ENCODE measurements at places on chromosomes 1 and 21.

GRCh38 chr1:64107118-64107519 is 96.3 kb upstream of the UBE2U start:
- DNase-seq = no peak

GRCh38 chr1:21610989-21611785 is 58.0 kb downstream of the RAP1GAP start:
- no peak for DNase-seq

DNA sequence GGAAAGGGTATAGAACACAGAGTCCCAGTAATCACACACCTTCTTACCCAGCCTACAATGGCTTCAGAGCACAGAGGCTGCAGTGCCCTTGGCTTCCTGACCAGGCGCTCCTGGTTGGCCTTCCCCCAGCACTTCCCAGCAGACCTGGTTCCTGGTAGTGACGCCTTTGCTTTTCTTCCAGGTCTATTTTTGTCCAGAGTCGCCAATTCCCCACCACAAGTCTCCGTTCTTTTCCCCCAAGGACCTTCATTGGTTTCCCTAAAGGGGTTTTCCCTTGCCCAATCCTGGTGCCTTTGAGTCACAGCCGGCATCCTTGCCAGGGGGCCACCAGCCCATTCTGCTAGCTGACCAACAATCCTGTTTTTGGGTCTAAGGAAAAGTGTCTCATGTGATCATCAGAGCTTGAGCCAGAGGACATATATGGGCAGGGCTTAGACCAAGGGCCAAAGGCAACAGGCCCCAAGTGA is 84.8 kb downstream of the KCNJ15 start:
- no peak for DNase-seq

DNA sequence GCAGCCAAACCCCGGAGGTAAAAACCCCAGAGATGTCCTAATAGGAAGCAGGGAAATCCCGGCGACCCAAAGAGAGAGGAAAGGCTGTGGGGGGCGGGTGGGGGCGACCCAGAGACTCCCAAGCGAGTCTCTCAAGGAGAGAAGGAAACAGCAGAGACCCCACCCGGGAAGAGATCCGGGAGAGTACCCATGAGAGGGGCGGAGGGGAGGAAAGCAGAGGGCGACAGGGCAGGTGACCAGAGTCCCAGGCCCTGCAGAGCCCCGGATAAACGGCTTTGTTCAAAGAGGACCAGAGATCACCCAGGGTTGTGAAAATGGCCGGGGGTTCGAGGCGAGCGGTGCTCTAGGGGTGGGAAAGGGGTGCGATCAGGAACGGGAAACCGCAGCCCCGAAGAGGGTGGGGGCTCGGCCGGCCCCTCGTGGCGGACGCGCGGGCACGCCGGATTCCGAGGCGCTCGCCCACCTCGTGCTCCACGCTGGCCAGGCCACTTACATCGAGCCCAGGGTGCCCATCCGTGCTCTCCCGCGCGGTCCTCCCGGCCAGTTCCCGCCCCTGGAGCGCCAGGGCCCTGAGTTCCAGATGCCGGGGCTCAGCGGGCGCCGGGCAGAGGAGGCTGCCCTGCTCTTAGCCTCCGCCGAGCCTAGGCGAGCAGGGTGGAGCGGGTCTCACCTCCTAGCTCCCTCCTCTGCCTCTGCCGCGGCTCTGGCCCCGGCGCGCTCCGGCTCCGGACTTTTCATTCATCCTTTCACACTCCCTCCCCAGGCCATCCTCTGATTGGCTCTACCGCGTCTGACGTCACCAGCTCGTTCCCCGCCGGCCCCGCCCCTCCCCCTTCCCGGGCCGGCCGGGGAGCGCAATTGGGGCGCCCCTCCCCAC is 52.3 kb downstream of the RHBG start:
- peak; percentile 11 for DNase-seq

DNA sequence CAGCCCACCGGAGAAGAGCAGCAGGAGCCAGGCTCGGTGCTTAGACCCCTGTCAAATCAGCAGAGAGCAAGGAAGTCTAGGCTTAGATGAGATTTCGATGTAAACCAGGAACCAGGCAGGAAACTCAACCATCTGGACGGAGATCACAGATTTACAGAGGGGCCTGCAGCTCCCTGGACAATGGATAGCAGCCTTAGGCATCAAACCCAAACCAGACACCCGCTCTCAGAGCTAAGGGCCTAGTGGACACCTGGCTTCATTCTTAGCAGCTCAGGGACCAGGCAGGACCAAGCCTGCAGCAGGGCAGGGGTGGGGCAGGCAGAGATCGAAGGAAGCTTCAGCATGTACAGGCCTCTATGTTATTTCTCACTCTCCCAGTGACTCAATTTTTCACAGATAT is 127.8 kb upstream of the FMN2 start:
- DNase-seq = no peak

GRCh38 chr1:223711173-223711572 is 1.2 kb upstream of the CAPN2 start:
- DNase-seq = no peak

- no peak for DNase-seq
These were observed 42.2 kb upstream of the KCNE1 start for GRCh38 chr21:34554227-34554626.

DNA sequence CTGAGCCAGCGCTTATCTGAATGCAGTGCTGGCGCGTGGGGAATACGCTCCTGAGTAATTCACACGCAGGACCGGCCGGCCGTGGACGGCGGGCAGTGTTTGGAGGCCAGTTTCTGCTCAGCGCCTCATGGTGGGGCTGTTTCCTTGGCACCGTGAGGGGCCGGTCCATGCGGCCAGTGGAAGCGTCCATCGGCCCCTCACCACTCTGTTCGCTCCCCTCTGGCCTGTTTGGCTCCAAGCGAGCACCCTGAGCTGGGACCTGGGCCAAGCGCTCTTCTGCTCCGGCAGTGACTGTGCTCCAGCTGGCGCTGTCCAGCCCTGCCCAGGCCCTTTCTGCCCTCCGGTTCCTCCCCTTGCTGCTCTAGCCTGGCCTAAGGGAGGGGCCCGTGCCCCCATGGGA is 16.3 kb upstream of the PLCH2 start:
- DNase-seq = no peak

DNA sequence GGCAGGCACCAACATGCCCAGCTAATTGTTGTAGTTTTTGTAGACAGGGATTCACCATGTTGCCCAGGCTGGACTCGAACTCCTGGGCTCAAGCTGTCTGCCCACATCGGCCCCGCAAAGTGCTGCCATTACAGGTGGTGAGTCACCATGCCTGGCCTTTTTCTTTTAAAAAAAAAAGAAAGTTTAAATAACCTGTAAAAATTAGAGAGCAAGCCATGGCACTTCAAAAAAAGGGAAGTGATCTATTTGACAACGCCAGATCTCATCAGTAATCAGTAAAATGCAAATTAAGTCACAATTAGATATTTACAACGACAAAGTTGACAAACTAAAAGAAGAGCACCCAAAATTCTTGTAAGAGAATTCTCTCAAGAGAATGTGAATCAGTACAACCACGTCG is 2.9 kb upstream of the RBBP5 start:
- no peak for DNase-seq

- no peak for DNase-seq
These were observed 1244.1 kb upstream of the ADGRL4 start for GRCh38 chr1:80250573-80251168.

DNA sequence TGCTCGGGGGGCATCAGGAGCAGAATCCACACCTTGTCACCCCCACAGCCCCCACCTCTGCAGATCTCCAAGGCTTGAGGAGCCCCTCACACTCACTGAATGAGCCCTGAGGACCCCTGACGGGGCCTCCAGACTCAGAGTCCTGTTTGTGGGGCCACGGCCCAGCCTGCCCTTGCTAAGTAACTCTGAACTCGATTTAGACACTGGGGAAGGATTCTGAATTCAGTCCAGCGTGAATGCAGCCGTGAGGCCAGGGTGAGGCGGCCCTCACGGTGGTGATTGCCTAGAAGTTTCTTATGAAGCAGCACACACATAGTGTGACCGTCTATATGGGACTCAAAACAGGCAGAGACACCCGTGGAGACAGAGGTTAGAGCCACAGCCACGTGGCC is 58.9 kb upstream of the ADARB1 start:
- DNase-seq = no peak

DNA sequence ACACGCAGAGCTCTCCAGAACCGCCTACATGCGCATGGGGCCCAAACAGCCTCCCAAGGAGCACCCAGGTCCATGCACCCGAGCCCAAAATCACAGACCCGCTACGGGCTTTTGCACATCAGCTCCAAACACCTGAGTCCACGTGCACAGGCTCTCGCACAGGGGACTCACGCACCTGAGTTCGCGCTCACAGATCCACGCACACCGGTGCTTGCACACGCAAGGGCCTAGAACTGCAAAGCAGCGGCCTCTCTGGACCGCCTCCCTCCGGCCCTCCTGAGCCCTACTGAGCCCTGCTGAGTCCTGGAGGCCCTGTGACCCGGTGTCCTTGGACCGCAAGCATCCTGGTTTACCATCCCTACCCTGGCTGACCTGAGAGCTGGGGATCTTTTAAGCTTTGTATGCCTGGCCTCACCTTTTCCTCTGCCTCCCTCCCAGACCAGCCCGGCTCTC is 8.3 kb downstream of the OLIG2 start:
- DNase-seq = no peak

DNA sequence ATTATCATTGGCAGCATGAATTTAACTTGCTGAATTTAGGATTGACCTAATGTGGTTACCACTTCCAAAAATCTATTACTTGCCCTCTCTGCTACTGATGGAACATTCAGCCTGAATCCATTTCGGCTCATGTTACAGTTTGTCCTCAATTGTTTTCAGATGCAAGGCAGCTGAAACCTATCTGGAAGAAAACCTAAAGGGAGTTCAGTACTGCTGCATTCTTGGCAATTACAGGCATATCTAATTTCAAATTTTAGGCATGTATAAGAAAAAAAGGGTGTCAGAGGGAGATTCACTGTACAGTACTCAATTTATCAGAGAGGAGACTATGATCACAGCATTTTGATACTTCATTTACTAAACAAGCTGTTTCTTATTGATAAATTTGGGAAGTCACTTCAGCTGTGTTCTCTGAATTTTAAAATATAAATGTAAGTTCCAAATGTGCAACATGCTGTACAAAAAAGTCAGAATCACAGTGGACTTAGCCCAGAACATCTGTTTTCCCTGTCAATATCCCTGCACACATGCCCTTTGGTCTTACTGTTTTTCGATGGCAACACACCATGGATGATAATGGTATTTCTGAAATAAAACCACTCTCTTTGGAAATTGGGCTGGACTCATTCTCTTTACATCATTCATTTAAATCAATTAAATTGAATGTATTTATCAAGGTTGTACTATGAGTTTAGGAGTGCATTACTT is 651.6 kb upstream of the ADGRL4 start:
- no peak for DNase-seq

GRCh38 chr1:19430121-19431068 is 54.9 kb downstream of the CAPZB start:
- no peak for DNase-seq

DNA sequence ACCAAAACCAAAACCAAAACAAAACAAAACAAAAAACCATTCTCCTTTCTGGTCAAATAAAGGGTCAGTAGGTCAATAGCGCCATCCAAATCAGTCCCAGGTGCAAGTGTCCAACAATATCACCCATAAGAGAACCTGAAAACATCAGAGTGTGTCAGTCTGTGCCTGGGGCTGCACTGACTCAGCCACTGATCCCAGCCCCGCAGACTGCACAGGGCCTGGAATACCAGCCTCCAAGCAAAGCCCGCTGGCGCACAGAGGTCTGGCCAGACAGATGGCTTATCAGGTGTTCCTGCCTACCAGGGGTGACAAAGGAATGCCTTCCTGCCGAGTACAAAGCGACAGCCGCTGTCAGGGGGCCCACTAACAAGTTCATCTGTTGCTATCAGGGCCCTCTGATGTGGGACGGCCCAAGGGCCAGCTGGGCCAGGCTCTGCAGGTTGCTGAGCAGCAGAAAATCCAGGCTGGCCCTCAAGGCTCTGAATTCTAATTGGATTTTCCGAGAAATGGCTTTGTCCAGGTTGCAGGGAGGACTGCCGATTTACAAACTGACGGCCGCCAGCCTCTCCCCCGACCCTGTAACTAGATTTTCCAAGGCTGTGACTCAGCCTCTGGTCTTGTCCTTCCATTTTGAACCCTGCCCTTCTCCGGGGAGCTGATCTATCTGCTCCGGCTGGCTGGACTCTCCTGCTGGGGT is 13.7 kb upstream of the TMEM51 start:
- no peak for DNase-seq

DNA sequence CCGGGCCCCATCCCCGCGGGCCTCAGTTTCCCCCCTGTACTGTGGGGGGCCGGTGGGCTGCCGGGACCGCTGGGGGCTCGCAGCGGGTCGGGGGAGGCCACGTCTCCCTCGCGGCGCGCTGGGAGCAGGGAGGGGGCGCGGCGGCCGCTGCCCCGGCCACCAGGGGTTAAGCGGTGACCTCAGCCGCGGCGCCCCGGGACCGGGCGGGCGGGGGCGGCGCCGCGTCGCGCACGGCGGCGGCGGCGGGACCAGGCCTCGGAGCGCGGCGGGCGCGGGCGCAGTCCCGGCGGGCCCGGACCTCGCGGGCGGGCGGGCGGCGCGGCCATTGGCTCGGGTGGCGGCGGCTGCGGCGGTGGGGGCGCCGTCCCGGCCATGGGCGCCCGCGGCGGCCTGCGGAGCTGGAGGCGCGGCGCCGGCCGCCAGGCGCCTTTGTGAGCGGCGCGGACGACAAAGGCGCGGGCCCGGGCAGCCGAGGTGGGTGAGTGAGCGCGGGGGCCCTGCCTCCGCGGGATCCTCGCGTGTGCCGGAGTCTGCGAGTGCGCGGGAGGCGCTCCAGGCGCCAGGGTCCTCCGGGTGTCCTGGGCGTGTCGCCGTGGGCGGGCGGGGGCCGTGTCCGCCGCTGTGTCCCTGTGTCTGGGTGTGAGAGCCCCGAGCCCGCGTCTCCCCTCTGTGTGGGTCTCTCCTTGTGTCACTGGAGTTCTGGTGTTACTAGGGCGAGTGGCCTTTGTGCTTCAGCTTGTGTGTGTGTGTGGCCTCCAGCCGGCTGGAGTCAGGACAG is at the start of gene ARHGEF10L:
Gene ARHGEF10L (plus strand): TSS at position 222 of the 778 bp plus-strand sequence. CDS start 40,898 bp downstream, outside the sequence.
- no peak for DNase-seq

GRCh38 chr1:94532077-94532476 is 9.5 kb downstream of the F3 start:
- DNase-seq = no peak

- DNase-seq = no peak
These were observed 20.7 kb downstream of the SLAMF7 start for GRCh38 chr1:160759740-160760139.

DNA sequence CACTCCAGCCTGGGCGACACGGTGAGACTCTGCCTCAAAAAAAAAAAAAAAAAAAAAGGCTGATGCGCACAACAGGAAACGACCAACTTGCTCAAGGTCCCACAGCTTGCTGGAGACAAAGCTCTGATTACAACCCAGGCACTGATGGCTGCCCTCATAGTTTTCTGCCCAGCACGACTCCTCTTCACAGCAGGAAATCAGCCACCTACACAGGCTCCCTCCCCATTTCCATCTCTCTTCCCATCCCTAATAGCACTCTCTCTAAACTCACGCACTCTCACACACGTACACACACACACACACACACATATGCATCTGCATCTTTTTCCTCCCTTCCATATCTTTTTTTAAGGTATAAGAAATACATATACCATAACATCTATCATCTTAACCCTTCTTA is 153.5 kb upstream of the SOD1 start:
- DNase-seq = no peak

Measured in NCI-H1417 treated with DMSO at 0.1 percent for 48 hours (cell line).